Activated CD4-positive, CD25-positive, alpha-beta regulatory T cell (primary cell): ENCODE measurements at places on chromosomes 3 and 15.

DNA sequence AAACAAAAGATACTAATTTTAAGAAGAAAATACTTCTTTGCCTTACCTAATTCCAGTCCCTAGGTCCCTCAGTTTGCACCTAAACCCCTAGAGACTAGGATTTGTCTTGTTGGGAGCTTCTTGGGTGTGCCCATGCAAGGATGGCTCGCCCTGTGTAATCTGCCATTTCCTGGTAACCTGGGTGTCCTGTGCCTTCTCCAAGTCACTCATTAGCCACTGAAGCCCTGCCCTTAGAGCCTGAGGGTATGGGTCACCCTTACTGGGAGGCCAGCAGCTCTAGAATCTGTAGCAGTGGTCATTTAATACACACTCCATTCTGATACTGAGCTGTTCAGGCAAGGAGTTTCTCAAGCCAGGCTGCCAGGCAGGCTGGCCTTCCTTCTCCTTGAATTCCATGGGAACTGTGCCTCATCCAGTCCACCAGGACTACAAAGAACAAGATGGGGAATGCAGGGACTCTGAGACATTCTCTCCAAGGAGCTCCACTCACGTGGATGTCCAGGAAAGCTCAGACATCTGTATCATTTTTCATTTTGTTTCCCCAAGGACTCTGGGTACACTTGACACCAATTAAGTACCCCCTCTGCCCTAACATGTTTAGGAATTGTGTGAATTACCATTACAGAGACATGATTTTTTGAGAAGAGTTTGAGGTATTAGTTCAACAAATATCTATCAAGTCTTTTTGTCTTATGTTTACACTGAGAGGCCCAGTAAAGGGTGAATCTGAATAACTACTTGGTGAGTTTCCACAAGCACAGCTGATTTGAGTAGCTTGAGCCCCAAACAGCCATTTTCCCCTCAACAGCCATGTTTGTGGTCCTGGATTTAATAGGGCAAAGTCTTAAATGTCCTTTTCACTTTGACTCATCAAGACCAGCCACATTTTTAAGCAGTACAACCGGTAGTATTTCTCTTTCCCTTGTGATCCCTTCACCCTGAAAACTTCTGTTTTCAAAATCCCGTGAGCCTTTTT is 52.6 kb downstream of the ARNT2 start:
- DNase-seq = no peak

- no peak for DNase-seq
Measured at GRCh38 chr3:38595393-38595792, 54.1 kb downstream of the SCN5A start.

GRCh38 chr15:79179108-79179561 is 88.6 kb upstream of the RASGRF1 start:
- no peak for DNase-seq

DNA sequence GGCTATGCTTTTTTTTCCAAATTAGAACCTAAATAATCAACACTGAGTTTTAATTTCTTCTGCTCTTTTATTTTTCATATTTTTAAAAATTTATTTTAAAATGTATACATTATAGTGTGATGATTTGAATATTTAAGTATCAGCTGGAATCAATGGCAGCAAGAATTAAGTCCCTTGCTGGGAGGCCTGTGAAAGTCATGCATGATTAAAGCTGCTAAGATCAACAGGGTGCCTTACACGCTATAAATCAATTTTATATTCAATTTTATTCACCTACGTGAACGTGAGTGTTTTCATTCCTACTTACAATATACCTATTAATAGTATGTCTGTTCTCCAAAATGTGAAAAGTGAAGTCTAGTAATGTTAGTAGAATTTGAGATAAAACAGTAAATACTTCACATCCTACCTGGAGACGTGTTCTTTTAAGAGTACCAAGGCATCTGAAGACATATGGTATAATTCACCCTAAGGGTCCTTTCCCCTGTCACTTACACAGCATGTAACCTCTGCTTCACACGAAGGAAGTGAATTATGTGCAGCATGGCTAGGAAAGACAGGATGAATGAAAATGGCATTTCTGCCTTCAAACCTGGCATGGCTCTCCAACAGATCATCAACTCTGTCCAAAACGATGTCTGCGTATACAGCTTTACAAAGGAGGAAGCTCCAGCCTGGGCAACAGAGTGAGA is 640.4 kb upstream of the ROBO1 start:
- DNase-seq = no peak

- no peak for DNase-seq
Measured at GRCh38 chr3:182703233-182703632, 90.1 kb upstream of the ATP11B start.

DNA sequence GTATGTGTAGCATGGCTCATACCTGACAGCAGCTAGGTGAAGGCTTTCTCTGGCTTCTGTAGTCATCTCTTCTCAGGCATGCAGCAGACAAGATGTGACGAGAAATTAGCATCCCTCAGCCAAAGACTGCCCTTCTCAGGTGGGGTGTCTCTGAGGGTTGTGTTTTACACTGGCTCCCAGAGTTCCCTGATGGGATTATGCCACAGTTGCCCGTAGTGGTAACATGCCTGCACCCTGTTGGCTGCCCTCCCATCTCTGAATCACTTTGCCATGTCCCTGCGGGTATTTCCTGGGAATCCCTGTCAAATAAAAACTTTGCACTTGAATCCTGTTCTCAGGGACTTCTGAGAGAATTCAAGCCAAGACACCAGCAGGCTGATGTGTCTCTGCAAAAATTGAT is 70.5 kb downstream of the LRTM1 start:
- no peak for DNase-seq

DNA sequence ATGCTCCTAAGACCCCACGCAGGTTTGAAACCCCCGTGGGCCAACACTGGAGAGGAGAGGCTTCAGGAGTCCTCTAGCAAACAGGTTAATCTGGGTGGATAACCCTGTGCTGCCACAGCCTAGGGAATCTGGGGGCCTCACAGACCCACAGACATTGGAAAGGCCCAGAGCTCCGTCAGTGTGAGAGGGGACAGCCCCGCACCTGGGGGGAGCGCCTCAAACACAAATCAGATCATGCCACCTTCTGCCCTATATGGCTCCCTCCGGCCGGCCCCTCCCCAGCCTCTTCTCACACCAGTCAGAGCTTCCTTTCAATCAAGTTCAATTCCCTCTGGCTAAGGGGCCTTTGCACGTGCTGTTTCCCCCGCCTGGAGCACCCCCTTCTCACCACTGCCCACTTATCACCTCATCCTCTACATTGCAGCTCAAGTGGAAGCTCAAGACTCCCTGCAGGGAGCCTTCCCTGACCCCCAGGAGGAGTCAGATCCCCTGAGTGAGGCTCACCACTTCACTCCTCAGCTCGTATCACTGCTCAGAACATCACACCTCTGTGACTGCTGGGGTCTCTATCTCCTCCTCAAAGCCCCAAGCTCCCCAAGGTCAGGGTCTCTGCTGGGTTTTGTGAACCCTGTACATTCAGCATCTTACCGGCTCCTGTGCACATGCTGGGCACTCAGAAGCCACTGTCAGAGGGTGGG is 24.1 kb downstream of the FBLN2 start:
- no peak for DNase-seq

- no peak for DNase-seq
Measured at GRCh38 chr15:86201313-86202008, 121.8 kb downstream of the AGBL1 start.

DNA sequence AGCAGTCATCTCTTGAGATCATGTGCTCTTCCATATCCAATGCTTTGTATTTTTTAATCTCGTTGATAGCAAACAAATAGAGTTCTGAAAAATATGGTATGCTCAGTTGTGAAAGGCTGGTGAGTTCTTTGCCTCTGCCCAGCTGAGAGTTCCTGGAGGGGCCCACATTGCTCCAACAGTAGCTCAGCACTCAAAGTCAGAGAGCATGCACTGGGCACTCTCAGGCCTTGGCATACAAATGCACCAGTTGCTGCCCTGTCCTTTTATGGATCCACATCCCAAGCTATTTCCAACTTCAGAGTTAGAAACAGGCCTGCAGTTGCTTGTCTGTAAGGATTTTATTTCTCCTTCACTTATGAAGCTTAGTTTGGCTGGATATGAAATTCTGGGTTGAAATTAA is 181.7 kb upstream of the CHRNA7 start:
- DNase-seq = no peak

GRCh38 chr15:61820951-61821350 is 239.3 kb downstream of the VPS13C start:
- no peak for DNase-seq

DNA sequence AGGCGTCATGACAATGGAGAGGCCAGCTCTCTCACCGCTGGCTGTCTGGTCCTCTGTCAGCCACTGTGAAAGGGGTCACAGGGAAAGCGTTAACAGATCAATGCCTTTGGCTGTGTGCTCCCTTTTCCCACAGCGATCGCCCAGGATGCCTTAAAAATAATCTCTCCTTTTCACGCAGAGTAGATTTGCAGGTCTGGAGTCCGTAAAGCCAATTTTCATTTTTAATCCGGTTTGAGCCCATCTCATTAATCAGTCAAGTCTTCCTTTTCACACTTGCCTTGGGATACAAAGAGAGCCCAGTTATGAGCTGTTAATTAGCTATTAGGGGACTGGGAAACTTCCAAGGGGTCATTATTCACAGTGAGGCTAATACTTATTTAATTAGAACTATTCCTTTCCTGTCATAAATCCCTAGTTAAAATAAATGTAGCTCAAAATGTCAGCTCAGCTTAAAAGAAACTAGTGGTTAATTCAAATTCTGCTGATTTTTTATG is 104.3 kb upstream of the RASGRP1 start:
- DNase-seq = no peak

- DNase-seq = no peak
Measured at GRCh38 chr3:24355806-24356205, 138.8 kb downstream of the THRB start.

DNA sequence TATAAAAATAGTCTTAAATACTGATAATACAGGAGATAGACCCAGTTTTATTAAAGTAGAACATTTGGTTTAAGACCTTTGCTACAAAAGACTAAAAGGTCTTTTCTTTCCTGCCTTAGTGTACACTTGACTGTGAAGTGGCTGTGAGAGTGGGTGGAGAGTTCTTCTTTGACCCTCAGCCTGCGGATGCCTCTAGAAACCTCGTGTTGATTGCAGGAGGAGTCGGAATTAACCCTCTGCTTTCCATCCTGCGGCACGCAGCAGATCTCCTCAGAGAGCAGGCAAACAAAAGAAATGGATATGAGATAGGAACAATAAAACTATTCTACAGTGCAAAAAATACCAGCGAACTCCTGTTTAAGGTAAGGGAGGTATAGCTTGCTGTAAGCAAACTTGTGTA is 36.5 kb downstream of the OXNAD1 start:
- DNase-seq = no peak

GRCh38 chr3:65914740-65915367 is 123.9 kb downstream of the MAGI1 start:
- DNase-seq = no peak

GRCh38 chr3:158950178-158950901 is 148.5 kb downstream of the MFSD1 start:
- no peak for DNase-seq

- DNase-seq = no peak
Measured at GRCh38 chr3:191262650-191263049, 63.6 kb downstream of the OSTN start.

GRCh38 chr3:141828890-141829289 is 47.6 kb upstream of the ATP1B3 start:
- no peak for DNase-seq

- DNase-seq = no peak
Measured at GRCh38 chr3:11302444-11302843, 30.2 kb downstream of the ATG7 start.

DNA sequence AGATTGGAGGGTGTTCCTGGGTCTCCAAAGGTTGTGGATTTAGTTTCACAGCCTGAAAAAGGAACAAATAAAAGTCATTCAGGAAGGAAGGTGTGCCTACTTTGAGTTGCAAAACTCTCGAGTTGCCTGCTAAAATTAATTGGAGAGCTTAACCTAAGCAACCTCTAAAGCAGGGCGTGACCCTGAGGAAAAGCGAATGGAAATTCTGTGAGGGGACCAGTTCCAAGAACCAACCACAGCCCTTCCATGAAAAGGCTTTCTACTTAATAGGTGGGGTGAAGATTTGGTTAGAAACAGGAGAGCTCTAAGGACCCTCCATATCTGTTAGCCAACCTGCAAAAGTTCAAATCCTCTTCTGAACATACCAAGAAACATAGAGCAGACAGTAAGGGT is 1.5 kb downstream of the CD80 start:
- DNase-seq = no peak

DNA sequence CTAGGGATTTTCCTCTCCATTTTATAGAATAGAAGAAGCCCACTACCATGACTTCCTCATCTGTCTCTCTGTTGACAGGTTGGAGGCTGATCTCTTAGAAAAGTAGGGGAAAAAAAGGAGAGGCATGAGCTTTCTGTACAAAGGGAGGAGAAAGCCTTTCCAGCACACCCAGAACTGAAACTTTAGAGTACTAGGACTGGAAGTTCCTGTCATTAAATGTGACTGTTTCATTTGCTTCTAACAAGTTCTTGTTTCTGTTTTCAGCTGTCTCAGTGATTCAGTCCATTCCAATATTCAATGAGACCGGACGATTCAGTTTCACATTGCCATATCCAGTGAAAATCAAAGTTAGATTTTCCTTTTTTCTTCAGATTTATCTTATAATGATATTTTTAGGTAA is 39.0 kb downstream of the INTS14 start:
- no peak for DNase-seq

- DNase-seq = no peak
Measured at GRCh38 chr15:57281321-57281720, 95.0 kb upstream of the CGNL1 start.

DNA sequence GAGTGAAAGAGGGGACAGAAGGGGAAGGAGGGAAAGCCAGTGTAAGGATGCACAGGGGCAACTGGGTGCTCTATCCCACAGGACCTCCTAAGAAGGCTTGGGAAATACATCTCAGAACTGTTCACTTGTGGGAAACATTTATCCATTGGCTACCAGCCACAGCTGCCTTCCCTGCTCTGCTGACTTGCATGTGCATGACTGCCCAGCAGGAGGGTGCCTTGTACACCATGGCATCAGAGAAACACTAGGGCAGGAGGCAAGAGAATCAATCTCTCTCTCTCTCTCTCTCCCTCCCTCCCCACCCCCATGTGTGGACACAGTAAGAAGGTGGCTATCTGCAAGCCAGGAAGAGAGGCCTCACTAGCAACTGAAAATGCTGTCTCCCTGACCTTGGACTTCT is 62.9 kb upstream of the ZBTB38 start:
- DNase-seq = no peak

DNA sequence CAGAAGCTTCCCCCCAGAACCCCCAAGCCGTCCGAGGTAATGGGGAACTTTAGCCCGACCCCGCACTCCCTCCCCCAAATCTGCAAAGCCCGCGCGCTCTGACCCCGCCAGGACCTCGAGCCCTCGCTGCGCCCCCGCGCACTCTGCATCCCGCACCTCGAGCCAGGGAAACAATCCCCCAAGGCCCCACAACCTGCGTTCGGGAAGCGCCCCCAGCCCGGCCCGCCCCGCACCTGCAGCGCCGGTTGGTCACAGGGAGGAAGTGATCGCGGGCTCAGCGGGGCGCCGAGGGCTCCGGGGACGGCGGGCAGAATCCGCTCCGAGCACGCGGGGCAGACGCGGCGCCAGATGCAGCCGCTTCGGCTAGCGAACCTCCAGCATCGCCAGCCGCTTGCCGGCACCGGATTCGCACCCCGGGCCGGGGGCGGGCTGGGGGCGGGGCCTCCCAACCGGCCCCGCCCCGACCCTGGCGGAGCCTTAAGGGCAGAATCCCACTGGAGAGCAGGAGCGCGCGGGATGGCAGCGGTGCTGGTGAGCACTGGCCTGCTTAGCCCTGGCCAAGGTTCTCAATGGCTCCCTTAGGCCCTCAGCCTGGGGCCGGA is at the start of gene CAMKV:
Gene CAMKV, minus strand, starts transcription at position 382 of the 602 bp plus-strand sequence. CDS start 7,518 bp downstream, outside the sequence.
- DNase-seq = no peak
